ENCODE measurements at places on chromosomes 11 and 22.
A peak's percentile ranks its signal among the peaks of the same experiment; 100 is the strongest.

DNA sequence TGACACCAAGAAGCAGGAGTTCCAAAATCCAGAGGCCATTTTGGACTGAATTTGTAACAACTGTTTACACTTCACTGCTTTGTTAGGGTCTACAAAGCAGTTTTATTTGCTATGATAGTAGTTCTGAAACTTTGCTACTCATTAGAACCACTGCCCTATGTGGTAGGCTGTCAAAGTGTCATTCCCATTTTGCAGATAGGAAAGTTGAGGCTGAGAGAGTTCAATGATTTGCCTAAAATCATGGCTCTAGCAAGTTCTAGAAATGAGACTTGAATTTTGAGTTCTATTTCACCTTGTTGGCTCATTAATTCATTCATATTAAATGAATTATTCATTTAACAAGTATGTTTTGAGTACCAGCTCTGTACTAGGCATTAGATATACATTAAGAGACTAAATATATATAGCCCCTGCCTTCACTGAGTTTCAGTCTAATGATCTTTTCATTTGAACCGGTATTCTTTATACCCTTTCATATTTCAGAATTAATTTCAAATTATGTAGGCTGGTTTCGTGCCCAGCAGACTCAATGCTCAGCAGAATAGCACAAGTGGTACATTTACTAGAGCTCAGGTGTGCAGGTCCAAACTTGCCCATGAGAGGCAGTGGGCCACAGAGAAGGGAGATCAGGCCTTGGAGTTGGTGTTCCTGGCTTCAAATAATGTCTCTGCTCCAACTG lies 93.5 kb downstream of the ME3 start:
- DNase-seq = no peak

DNA sequence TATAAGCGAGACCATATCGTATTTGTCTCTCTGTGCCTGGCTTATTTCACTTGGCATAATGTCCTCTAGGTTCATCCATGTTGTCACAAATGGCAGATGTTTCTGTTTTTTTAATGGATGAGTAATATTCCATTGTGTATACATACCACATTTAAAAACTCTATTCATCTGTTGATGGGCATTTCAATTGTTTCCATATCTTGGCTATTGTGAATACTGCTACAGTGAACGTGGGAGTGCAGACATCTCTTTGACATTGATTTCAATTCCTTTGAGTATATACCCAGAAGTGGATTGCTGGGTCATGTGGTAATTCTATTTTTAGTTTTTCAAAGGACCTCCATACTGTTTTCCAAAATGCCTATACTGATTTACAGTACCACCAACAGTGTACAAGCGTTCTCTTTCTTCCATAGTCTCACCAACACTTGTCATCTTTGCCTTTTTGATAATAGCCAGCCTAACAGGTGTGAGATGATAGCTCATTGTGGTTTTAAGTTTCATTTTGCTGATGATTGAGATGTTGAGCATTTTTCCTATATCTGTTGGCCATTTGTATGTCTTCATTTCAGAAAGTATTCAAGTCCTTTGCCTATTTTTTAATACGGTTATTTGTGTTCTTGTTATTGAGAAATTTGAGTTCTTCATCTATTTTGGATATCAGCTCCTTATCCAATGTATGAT lies 194.7 kb upstream of the E2F8 start:
- no peak for DNase-seq

DNA sequence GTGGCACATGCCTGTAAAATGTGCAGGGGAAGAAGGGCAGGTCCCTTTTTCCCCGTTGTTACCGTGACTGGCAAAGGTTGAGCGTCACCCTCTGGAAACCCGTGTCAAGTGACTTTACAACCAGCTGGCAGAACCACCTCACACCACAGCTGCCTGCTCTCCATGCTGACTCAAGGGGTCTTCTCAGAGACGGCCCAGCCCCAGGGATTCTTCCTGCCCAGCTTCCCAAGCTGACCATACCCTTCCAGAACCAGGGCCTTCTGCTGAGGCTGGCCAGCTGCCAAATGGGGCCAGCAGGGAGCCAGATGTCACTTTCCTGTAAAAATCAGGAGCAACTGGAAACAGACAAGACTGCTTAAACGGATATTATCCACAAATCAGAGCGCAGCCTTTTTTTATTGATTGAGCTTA lies 6.3 kb downstream of the PC start:
- DNase-seq = no peak

- no peak for DNase-seq
Observed at GRCh38 chr11:115705200-115705599, 201.0 kb upstream of the CADM1 start.

- no peak for DNase-seq
Observed at GRCh38 chr22:26169315-26170111, at the start of gene SEZ6L. SEZ6L (plus strand) TSS chr22:26169462; CDS start chr22:26169670, 208 bp downstream.

DNA sequence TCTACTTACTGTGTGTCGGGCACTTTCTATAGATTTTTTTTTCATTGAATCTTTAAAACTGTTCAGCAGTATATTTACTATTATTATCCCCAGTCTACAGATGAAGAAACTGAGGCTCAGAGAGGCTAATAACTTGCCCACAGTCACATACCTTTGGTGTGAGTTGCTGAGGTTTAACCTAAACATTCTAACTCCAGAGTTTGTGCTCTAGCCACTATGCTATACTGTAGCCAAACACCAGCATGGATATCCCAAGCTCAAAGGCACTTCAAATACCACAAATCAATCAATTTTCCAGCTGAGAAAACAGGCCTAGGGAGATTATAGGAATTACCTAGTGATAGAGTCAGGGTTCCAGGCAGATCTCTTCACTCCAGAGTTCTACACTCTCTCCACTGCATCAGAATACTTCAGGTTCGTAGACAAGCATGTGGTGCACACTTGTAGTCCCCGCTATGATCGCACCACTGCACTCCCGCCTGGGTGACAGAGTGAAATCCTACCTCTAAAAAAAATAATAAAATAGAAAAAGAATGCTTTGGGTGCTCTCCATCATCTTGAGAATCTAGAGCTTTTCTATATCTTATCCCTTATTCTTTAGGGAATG lies 20.4 kb upstream of the UPB1 start:
- DNase-seq = no peak

DNA sequence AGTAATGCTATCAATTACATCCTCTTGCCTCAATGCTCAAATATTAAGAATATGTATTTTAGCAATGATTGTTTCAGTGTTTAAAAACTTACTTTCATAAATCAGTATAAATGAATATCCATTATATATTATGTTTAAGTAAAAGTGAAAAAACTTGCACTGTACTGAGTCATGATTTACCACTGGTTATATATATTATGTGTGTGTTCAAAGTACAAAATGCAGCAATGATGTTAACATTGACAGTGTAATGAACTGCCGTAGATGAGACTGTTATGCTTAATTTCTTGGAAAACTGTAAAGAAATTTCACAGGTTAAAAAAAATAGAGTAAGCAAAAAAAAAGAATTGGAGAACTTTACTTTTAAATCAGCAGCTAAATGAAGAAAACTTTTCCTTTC lies 8.7 kb downstream of the LIN7C start:
- DNase-seq = no peak

- peak; percentile 60 for DNase-seq
Observed at GRCh38 chr11:128346804-128347203, 240.6 kb downstream of the ETS1 start.

DNA sequence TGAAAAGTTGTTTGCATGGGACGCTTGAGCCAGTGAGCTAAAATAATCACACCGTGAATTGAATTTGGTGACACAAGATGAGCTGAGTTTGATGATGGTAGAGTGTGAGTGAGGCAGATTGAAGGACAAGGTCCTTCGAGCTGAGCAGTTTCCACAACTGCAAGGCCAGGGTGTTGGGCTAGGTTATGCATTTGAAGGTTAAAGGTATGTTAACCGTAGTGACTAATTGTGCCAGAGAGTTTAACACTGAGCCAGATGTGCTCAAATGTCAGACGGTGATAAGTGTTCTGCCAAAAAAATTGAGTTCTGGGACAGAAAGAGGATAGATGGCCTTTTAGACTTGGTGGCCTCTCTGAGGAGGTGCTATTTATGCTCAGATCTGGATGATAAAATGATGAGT lies 89.5 kb downstream of the FAM83F start:
- DNase-seq = no peak

DNA sequence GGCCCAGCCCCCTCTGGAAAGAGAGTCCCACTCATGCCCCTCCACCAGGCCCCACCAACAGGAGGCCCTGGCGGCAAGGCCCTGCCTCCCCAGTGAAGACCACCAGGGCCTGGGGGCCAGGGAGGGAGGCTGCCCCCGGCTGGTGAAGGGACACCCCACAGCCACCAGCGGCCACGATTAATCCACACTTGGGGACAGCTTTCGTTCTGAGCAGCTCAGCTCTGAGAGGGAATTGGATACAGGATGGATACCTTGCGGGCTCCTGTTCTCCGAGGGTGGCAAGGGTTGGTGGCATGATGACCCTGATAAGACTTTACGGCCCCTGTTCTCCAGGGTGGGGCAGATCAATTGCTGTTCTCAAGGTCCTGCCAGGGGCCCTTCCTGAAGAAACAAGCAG lies 6.9 kb upstream of the NLRP6 start:
- DNase-seq = no peak

- DNase-seq = no peak
Observed at GRCh38 chr22:36183446-36183845, 18.2 kb downstream of the APOL4 start.

GRCh38 chr11:130706572-130706971 lies 209.7 kb downstream of the SNX19 start:
- no peak for DNase-seq

DNA sequence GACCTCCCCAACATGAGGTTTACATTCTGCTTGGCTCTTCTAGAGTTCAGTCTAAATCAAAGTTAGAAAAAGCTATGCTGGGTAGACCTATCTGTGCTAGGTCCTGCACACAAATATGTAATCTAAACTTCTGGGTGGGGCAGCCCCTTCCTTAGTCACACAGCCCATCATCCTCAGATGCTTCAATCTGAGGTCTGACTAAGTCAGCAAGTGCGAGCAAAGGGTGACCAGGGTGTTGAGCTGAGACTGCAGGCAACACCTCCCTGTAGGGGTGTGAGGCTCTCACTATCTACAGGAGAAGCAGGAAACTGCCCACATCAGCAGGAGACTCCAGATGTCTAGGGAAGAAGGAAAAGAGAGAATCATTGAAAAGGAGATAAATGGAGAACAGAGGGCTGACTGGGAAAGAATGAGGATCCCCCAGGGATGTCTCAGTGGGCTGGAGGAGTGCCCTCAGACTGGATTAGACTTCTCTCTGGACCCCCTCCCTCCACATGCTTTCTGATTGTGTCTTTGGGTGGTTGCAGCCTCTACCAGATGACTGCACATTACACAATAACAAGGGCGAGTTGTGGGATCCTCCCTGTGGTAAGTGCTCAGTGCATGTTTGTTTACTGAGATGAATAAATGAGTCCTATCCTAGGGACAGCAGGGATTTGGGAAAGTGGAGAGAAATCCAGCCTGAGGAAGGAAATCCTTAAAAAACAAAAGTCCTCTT lies 266.2 kb upstream of the PLET1 start:
- DNase-seq = no peak

DNA sequence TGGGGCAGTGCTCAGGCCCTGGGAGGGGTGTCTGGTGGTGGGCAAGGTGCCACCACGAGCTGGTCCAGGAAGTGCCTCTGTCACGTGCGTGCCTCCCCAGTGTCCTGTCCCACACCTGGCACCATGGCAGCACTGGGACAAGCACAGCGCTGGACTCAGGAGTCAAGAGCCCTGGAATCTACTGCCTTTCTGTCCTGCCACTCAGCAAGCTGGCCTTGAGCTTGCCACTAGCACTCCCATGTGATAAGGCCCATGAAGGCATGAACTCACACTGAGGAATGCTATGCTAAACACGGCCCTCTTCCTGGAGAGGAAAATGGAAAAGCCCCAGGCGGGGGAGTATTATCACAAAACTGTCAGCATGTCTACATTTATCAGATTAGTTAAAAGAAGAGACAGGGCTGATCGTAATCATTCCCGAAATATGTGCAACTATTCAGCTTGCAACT lies 50.7 kb upstream of the SLC35C1 start:
- no peak for DNase-seq

DNA sequence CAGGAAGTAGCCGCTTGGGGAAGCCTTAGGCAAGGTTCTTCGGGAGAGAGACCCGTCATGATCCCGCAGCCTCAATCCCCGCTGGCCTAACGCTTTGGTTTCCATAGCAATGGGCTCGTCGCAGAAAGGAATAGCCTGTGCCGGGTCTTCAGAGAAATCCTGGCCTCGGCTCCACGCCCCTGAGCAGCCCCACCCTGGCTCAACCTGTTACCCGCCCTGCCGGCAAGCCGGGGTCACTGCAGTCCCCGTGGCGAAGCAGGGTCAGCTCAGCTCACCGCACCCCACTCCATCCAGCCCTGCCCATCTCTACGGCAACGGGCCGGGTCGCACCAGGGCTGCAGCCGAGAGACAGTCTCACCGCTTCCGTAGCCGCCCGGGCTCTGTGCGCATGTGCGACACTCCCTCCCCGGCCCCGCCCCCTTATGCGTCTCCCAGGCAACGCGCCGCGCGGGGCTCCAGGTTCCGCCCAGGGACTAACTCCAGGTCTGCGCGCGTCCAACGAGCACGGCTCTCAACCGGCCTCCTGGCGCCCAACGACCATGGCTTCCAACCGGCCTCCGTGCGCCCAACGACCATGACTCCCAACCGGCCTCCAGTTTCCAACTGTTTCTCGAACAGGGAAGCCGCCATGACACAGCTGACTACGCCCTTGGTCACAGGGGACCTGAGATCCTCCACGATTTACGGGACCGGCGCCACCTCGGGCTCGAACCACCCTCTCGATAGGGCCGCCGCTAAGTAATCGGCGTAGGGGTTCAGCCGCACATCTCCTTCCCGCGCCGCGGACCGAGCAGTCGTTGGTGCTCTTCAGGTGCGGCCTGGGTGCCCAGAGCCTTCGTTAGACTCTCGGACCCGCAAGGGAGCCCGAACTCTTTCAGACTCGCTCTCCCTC lies at the start of gene DUSP18:
Gene DUSP18 (minus strand): TSS at position 382 of the 892 bp plus-strand sequence. CDS start 3,872 bp downstream, outside the sequence.
- DNase-seq = peak; percentile 88

DNA sequence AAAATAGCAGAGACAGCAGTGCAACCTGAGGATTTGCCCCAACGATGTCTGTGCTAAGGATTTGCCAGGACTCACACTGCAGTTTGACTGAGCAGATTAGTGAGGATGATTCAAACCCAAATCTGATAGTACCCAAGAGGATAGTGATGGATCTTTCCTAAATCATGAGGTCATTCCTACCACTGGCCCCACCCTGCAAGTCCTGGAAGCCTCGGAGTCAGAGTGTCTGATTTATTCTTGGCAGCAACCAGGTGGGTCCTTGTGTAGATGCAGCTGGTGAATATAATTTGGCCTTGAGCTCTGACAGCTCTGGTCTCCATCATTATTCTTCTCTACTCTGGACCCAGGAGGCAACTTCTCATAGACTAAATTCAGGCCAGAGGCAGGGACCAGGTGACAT lies 179.3 kb upstream of the RAG2 start:
- no peak for DNase-seq

- DNase-seq = no peak
Observed at GRCh38 chr11:117476531-117477142, 149.0 kb downstream of the CEP164 start.

- no peak for DNase-seq
Observed at GRCh38 chr22:47045691-47046410, 283.4 kb downstream of the TBC1D22A start.

GRCh38 chr11:107991868-107992414 lies 16.8 kb upstream of the CUL5 start:
- DNase-seq = no peak

Data from stimulated activated naive CD4-positive, alpha-beta T cell treated with Interleukin-2 at 50 U/mL for 16 hours (primary cell).